ENCODE measurements at places on chromosomes 1 and 21. TPM values are rescaled to one million over a fixed set of nuclear protein-coding genes. Genes with fewer than 3 reads are reported as not detected.

GRCh38 chr1:151166505-151166956 lies 587 bp downstream of the SCNM1 start:
- DNase-seq = no peak

- no peak for DNase-seq
Measured at GRCh38 chr1:50697440-50698421, 262.3 kb downstream of the FAF1 start.

- no peak for DNase-seq
Measured at GRCh38 chr1:211933946-211934714, 101.2 kb downstream of the INTS7 start.

- peak; percentile 47 for DNase-seq
Measured at GRCh38 chr1:37177230-37177864, 143.0 kb upstream of the GRIK3 start.

- peak; percentile 62 for DNase-seq
Measured at GRCh38 chr1:217136895-217137205, 413.6 kb upstream of the ESRRG start.

DNA sequence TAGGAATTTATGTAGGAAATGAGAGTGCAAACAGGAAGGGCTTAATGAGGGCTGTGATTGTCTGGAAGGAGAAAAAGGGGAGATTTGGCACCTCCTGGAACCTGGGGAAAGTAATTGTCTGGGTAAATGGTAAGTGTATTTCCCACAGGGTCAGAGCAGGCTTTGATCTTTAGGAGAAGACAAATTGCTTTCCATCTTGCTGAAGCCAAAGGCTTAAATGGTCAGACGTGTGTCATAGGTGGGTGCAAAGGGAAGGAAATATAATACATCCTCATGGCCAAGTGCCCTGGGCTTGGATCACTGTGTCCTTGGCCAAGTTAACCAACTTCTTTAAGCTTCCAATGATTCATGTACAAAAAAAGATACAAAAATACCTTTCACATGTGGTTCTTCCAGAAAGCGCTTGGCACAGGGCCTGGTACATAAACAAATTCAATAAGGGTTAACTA lies 1.3 kb upstream of the DUSP23 start:
- DNase-seq = no peak

DNA sequence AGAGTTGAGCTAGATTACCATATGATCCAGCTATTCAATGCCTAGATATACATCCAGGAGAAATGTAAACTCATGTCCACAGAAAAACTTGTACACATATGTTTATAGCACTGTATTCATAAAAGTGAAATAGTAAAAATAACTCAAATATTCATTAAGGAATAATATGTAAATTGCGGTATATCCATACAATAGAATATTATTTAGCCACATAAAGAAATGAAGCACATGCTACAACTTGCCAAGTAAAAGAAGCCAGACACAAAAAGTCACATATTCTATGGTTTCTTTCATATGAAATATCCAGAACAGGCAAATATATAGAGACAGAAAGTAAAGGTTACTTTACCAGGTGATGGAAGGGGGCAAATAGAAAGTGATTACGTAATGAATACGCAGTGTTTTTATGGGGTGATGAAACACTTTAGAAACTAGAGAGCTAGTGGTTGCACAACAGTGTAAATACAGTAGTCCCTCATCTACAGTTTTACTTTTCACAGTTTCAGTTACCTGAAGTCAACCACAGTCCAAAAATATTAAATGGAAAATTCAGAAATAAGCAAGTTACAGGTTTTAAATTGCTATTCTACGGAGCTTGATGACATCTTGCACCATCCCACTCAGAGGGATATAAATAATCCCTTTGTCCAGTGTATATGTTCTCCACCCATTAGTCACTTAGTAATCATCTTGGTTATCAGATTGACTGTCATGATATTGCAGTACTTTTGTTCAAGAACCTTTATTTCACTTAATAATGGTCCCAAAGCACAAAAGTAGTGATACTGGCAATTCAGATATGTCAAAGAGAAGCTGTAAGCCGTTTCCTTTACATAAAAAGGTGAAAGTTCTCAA lies 62.3 kb downstream of the ZNF644 start:
- DNase-seq = no peak

GRCh38 chr1:39668111-39668510 lies 3.8 kb downstream of the NT5C1A start:
- no peak for DNase-seq

DNA sequence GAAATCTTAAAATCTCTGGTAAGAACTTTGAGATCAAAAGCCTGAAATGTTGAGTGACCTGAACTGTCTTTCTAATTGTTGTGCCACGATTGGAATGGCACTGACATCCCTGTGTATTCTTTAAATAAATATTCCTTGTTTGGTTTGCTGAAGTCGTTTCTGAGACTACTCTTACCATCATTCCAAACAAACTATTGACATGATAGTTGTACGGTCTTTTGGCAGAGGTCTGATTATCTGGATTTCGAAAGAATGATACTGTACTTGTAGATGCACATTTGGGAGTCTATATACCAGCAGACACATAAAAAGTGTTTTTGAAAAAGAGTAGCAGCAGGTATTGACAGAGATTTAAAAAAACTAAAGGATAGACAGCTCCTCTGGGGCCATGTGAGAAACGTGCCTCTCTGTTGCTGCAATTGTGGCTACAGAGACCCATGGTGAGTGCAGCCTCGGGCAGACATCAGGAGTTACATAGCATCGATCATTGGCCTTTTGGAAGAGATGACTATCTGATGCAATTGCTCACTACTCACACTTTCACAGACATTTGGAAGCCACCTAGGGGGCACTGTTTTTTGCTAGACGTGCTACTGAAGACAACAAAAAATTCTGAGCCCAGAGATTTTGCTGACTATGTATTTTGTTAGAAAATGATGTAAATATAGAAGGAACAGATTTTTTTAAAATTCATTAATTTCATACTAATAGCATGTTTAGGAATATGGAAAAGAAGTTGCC lies 464.5 kb downstream of the KCNT2 start:
- DNase-seq = no peak

DNA sequence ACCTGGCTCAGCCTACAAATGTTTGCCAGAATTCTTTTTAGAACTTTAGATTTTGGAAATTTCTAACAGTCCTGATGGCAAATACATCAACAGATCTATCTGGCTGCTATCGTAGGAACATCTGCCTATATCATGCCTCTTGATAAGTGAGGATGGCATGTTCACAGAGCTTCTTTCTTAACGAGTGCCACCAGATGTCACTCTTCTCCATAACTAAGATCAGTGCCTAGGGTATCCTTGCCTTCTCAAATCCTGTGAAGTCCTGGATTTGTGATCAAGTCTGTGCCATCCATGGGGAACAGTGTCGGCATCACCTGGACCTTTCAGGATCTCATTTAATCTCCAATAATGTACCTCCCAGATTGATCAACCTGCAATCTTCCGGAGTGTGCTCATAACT lies 36.5 kb upstream of the CD5L start:
- no peak for DNase-seq

GRCh38 chr21:39040494-39041110 lies 142.6 kb downstream of the PSMG1 start:
- DNase-seq = no peak

DNA sequence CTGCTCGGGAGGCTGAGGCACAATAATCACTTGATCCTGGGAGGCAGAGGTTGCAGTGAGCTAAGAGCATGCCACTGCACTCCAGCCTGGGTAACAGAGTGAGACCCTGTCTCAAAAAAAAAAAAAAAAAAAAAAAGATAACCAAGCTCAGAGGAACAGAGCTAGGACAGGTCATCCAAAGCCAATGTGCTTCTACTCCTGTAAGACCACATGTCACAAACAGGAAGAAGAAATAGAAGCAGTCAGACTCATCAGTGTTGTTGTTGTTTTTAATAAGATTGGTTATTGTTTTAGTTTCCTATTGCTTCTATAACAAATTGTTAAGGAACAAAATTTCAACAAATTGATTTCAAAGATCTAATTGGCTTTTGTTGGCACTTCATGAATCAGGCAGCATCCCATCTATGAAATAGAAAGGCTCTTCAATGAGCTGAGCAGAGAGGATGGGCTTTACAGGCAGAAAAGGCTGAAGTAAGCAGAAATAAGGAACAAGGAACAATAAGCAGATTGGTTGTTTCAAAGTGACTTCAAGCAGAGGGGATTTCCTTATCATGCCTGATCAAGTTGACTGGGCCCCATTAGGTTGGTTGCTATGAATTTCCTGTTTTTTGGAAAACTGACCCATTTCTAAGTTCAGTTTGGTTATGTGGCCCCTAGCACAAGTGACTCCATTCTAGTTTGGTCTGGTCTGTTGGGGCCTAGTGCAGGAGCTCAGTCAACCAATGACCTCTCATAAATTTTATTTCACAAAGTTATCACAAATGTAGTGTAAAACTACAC lies 6.0 kb upstream of the AKNAD1 start:
- no peak for DNase-seq

DNA sequence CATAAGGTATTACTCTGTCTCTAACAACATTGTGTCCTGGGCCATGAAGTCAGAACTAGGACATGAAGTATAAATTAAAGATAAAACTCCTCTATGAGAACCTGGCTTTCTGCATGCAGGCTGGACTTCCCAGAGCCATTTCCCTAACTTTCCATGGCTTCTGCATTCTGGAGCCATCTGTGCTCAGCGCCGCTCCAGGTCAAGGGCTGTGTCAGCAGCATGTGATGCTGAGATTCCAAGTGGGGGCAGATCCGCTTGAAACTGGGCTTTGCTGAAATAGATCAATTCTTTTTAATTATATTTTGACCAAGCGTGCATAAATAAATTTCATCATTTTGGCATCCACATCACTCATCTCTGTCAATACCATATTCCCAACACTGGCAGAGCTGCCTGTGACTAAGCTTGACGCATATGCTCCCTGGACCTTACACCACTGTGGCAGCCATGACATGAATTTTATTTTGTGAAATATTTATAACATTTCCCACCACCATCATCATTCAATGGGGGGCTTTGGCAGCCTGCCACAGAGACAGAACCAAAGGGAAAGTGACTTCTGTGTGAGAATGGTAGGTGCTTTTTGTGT lies 110.4 kb upstream of the KCNK1 start:
- no peak for DNase-seq

DNA sequence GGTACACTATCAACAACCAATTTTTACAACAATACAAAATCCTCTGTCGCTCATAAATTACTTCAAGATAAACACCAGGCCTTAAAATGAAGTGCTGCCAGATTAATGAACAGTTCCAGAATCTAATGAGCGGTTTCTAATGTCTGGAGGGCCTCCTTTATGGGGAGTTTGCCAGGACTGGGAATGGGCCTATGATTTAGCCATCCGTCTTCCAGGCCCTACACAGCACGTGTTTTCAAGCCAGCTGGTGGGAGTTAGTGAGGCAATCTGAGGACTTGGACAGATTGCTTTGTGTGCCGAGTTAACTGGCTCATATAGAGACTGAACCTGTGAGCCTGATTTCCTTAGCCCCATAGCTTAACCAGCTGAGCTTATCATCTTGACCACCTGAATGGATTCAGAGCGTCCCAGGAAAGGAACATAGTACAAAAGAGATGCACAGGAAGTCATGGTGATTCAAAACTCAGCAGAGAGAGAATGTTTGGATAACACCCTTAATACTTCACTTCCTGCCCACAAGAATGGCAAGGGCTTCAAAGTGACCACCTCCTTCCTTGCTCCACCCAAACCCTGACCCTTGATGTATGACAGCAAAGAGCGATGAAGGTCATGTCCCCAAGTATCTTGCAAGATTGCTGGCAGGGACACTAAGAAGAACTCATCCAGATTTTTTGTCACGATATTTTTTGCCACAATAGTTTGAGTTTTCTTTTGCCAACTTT lies 143.5 kb downstream of the SLC30A10 start:
- DNase-seq = no peak

GRCh38 chr1:119372503-119373086 lies 4.0 kb downstream of the HAO2 start:
- peak; percentile 53 for DNase-seq

GRCh38 chr1:94022471-94023189 lies 98.3 kb downstream of the ABCA4 start:
- no peak for DNase-seq

- no peak for DNase-seq
Measured at GRCh38 chr1:200918006-200918405, 23.3 kb downstream of the INAVA start.

- DNase-seq = no peak
Measured at GRCh38 chr1:53563611-53564010, 104.4 kb downstream of the DMRTB1 start.

DNA sequence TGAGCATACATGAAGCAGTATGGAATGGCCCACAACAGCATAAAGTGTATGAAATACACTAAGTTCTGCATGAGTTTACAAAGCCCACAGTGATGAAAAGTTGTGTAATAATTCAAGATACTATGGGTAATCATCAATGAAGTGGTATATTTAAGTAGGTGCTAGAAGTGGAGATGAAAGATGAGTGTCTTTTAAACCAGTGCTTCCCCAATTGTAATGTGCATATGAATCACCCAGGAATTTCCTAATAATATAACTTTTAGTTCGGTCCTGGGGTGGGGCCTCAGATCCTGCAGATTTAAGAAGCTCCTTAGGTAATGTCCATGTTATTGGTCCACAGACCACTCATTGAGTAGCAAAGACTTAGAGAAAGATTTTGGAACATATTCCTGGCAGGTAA lies 184.9 kb downstream of the DUSP10 start:
- DNase-seq = no peak

DNA sequence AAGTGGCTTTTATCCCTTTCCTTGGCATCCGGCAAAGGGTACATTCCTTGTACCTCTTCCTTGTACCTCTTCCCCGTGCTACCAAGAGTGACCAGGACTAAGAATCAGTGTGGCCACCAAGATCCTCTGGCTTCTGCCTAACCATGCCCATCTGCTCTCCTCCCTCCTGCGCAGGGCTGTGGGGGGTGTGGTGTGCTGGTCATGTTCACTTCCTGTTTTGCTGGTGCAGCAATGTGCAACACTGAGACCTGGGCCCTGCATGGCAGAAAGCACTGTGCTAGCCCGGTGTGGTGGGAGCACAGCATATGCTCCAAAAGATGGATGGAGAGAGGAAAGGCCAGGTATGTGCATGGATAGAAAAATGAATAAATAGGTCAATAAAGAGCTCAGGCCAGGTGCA lies 33.3 kb upstream of the TENT5C start:
- no peak for DNase-seq

- DNase-seq = peak; percentile 74
Measured at GRCh38 chr1:203626910-203627246, 246 bp downstream of the ATP2B4 start.

GRCh38 chr1:53878492-53879105 lies 11.0 kb downstream of the YIPF1 start:
- DNase-seq = no peak

The MANEAL gene
- total RNA-seq = 4.8 TPM

The KMO gene
- not detected for total RNA-seq

The BSND gene
- 0.43 TPM for total RNA-seq

The HSPB7 gene
- not detected for total RNA-seq

The MCL1 gene
- total RNA-seq = 218 TPM

The RGS1 gene
- total RNA-seq = not detected

The ST6GALNAC3 gene
- total RNA-seq = 19.0 TPM

The CASQ1 gene
- total RNA-seq = 1.1 TPM

The OR2L13 gene
- total RNA-seq = not detected

The LCE2B gene
- total RNA-seq = not detected
